ENCODE measurements at places on chromosomes 7 and 10. TPM values are rescaled to one million over a fixed set of nuclear protein-coding genes. Genes with fewer than 3 reads are reported as not detected.

DNA sequence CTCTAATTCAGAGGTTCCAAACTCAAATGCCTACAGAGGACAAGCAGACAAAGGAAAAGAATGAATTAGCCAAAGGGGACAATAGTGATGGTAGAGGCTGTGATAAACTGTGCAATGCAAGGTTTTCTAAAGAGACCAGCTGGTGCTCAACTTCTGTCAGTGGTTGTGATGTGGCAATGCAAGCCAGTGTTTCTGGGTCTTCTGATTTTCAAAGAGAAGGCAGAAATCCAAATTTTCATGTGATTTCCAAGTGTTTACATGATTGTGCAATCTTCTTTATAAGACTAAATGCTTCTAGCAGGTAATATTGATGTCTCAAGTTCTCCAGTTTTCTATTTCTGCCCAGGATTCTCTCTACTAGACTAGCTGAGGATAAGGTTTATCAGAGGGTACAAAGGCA is 135.9 kb downstream of the PCDH15 start:
- DNase-seq, result no peak

DNA sequence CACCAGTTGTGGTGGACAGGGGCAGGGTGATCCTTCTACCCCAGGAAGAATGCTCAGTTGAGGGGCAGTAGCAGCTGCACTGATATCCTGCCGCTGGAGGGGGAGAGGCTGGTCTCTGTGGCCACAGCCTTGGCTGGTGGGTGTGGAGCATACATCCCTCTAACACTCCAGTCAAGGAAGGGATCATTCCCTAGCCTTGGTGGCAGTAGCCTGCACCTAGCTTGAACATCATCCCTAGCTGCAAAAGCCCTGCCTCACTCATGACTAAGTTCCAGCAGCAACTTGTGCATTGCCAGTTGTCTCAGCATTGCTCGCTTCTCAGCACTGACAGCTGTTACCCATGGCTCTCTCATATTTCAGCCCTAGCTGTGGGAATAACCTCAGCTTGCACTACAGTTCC is 688.9 kb upstream of the POT1 start:
- DNase-seq, result no peak

Gene TFAM
- polyA plus RNA-seq, result 82.7 TPM

DNA sequence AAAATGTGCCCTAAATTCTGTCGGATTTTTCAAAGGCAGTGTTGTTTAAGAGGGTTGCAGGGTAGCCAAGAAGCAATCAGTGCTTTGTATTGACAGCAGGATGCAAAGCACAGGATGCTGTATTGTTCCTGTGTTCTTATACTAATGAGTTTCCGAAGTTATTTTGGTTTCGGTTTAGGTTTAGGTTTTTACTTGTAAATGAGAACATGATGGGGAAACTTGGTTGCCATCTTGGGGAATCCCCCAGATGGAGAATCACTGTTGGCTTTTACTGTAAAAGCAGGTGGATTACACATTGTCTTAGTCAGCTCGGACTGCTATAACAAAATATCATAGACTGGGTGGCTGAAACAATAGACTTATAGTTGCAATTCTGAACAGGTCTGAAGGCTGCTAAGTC is 72.1 kb downstream of the INHBA start:
- no peak for DNase-seq

Gene FFAR4
- polyA plus RNA-seq, result not detected

Gene FOXI2
- polyA plus RNA-seq, result 1.7 TPM

- no peak for DNase-seq
These were observed 71.7 kb upstream of the TPK1 start for GRCh38 chr7:144907577-144907976.

- DNase-seq, result no peak
These were observed 111.0 kb downstream of the SMURF1 start for GRCh38 chr7:99032928-99033327.

Gene CLDN3
- polyA plus RNA-seq, result 43.5 TPM

GRCh38 chr10:62614389-62615157 is 189.9 kb upstream of the ADO start:
- DNase-seq, result no peak

DNA sequence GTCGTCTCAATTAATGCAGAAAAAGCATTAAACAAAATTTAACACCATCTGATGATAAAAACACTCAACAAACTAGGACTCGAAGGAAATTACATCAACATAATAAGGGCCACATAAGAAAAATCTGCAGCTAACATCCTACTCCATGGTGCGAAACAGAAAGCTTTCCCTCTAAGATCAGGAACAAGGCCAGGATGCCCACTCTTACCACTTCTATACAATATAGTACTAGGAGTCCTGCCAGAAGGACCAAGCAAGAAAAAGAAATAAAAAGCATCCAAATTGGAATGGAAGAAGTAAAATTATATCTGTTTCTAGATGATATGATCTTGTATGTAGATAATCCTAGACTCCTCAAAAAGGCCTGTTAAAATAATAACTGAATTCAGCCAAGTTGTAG is 143.8 kb upstream of the GPR22 start:
- DNase-seq, result no peak

Gene NIPSNAP2
- polyA plus RNA-seq, result 119 TPM

Gene TMEM176A
- 130 TPM for polyA plus RNA-seq

- DNase-seq, result no peak
These were observed 4.3 kb upstream of the KAT6B start for GRCh38 chr10:74822101-74822500.

GRCh38 chr7:360454-361100 is 70.6 kb downstream of the FOXL3 start:
- DNase-seq, result no peak

- no peak for DNase-seq
These were observed 21.8 kb upstream of the LOXL4 start for GRCh38 chr10:98289802-98290209.

Gene INHBA
- polyA plus RNA-seq, result 4.8 TPM

DNA sequence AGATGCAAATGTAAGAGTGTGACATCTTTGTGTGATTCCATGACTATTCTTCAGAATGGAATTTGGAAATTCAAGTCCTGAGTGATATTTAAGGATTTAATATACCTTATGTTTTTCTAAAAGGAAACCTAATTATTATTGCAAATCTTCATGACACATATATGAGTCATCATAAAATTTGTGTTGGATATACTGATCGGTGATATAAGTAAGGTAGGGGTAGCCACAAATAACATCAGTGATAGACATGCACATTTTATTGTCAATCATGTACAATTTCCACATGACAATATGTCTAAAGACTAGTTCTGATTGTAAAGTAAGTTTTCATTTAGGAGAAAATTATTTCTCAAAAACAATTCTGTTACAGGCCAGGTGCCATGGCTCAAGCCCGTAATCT is 59.7 kb upstream of the AGMO start:
- no peak for DNase-seq

Gene NRAP
- polyA plus RNA-seq, result not detected

Gene ANKRD1
- 0.45 TPM for polyA plus RNA-seq

GRCh38 chr10:23155169-23155568 is 36.9 kb upstream of the PTF1A start:
- DNase-seq, result no peak

DNA sequence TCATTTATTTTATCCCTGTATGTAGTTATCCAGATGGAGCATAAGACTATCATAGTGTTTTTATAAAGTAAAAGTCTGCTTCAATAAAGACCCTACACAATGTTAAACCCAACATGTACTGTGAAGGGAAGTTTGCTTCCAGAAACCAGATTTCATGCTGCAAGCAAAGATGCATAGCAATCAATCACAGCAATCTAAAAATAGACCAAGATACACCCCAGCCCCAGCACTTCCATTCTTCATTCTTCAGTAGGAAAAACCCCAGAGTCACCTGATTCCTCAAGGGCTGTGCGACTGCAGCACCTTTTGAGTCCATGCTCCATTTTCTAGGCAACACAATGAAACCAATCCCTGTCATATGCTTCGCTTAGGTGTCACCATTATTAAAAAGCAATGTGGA is 66.9 kb upstream of the PDE1C start:
- DNase-seq, result no peak
